Stimulated activated CD8-positive, alpha-beta memory T cell treated with anti-CD3 and anti-CD28 coated beads, Interleukin-2, amount 100 ng/mL, for 48 hours (primary cell): ENCODE measurements at places on chromosomes 16 and 17.

DNA sequence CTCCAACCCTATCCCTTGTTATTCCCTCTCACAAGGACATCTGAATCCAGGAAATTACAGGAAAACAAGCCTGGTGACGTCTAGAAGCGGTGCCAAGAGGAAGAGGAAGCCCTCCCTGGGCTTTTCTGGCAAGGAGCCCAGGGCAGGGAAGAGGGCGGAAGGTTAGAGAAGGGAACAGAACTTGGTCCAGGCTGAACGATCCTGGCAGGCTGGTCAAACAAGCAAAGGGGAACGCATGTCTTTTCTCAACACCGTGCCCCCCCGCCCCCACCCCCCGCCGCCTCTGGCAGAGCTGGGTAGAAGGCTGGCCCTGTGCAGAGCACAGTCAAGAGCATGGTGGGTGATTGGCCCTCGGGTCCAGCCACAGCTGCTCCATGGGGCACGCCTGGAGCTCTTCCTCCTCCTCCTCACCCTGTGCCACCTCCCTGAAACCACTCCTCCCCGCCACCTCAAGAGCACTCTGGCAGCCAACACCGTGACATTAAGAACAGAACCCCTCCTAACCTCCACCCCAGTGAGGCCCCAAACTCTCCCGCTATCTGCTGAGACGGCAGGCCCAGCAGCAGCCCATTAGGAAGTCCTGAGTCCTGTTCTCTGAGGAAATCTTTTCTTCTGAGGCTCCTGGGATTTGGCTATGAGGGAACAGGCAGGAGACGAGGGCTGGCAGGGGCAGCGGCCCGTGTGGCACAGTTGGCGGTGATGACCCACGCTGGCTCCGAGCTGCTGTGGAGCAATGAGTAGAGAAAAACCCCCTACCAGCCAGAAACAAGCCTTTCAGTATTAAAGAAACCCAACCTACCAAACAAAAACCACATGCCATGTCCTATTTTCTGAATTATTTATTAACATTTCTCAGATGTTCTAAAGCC is 7.3 kb downstream of the C16orf86 start:
- no peak for DNase-seq

- no peak for DNase-seq
These were observed 51.8 kb downstream of the TEKT5 start for GRCh38 chr16:10642964-10643363.

GRCh38 chr17:69884356-69884755 is 190.7 kb upstream of the KCNJ16 start:
- DNase-seq, result no peak

GRCh38 chr16:444027-444426 is 18.6 kb downstream of the RAB11FIP3 start:
- DNase-seq, result no peak

DNA sequence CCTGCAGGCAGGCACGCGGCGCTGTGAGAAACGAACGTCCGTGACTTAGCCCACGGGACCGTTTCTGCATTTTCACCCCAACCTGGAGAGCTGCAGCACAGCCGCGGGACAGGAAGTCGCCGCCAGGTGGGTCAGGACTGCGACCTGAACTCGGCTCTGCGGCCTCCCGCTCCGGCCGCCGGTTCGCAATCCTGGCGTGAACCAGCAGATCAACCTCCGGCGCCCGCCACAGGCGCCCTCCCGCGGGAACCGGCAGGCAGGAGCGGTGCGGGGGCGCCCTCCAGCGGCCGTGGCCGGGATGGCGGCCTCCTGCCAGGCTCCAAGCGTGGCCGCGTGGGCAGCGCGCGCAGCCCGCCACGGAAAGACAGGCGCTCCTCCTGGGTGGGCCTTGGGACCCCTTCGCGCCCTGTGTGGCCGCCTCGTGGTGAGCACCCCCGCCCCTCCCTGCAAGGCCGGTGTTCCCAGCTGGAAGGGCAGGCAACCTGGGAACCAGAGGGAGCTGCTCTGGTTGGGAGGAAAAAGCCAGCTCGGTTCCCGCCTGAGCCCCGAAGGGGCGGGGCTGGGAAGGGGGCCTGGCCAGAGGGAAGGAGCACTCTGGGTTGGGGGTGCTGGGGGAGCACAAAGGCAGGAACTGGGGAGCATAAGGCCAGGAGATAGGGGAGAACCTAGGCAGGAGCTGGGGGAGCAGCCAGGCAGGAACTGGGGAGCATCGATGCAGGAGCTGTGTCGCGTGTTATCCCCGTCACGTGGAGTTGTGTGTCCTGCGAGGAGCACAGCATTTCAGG is 28.2 kb downstream of the ACTG1 start:
- DNase-seq, result peak; percentile 87

DNA sequence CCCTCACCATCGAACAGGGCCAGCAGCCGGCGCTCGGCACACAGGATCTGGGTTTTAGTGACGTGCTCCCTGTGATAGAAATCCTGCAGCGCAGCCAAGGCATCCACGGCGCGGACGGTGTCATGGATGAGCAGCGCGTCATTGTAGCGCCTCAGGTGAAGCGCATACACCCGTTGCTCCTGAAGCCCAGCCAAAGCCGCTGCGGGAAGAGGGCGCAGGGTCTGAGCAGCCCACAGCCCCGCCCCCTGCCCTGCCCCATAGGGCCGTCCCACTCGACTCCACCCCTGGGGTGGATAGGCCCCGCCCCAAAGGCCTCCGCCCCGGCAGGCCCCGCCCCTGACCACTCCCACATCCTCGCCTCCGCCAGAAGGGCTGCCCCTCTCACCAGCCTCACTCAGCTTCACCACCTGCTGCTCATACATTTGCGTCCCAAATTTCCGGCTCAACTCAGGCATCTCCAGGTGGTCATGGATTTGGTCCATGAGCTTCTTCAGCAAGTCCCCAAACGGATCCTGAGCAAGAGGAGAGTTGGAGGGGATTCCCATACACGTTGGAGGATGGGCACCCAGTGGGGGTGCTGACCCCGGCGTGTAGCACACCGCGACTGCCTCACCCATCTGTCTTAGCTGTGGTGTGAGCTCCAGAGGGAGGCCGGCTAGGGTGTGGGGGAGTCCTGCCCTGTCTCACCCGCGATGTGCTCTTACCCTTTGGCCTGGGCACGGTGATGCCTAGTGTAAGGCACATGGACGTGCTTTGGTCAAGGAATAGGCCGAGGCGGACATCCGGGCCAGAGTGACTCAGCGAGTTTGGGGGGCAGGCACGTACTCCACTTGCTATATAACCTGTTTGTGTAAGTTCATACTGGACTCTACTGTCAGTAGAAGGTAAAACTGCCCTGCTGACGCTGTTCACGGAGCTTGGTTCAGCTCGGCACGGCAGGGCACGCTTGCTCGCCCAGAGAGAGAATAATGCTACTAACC is 4.6 kb downstream of the DHX58 start:
- DNase-seq, result peak; percentile 94

- peak; percentile 63 for DNase-seq
These were observed 23.2 kb upstream of the NTN1 start for GRCh38 chr17:8997994-8998628.

- DNase-seq, result no peak
These were observed 4.9 kb upstream of the ACTG1 start for GRCh38 chr17:81517339-81518112.

GRCh38 chr17:6856051-6856450 is 24.5 kb upstream of the TEKT1 start:
- no peak for DNase-seq

GRCh38 chr17:48259694-48260291 is 152.2 kb downstream of the SNX11 start:
- DNase-seq, result no peak

DNA sequence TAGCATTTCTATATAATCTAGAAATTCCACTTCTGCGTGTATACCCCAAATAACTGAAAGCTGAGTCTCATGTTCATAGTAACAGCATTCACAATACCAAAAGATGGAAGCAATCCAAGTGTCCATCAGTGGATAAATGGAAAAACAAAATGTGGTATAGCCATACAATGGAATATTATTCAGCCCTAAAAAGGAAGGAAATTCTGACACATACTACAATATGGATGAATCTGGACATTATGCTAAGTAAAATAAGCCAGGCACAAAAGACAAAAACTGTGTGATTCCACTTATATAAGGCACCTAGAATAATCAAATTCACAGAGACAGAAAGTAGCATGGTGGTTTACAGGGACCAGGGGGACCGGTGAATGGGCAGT is 20.4 kb downstream of the HOXB1 start:
- no peak for DNase-seq

GRCh38 chr17:50949128-50949988 is 83.2 kb upstream of the TOB1 start:
- no peak for DNase-seq
